ENCODE measurements at places on chromosomes 12 and 14.

DNA sequence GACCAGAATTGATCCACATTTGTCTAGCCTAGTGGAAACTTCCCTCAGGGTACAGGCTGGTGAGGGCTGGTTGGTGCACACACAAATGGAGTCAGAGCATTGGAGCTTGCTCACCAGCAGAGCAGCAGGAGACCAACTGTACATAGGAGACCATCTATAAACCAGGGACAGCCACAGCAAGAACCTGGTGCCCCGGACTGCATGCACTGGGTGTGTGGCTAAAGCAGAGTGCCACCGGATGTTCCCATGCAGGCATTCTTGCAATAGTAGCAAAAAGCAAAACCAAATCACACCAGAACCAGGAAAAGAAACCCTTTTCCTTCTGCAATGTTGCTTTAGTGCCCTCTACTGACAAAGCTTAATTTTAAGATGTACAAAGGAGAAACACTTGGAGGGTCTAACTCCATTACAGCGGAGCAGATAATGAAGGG, 136.4 kb downstream of the MDGA2 start:
- DNase-seq, result no peak

- no peak for DNase-seq
Observed at GRCh38 chr12:44875417-44875953, 630 bp downstream of the NELL2 start.

DNA sequence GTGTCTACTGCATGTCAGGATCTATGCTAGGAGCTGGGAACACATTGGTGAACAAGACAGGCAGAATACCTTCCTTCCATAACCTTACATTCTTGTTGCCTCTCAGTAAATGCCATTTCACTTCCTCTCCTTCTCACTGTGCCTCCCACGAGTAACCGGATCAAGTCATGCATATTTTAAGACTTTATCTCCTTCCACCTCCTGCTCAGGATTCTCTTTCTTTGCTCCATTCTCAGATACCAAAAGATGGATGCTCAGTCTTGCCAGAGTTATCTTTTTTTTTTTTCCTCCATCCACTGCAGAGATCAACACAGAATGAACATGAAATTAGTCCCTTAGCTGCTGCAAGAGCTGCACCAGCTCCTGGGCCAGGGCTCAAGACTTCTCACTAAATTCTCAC, 20.0 kb upstream of the APPL2 start:
- DNase-seq, result no peak

DNA sequence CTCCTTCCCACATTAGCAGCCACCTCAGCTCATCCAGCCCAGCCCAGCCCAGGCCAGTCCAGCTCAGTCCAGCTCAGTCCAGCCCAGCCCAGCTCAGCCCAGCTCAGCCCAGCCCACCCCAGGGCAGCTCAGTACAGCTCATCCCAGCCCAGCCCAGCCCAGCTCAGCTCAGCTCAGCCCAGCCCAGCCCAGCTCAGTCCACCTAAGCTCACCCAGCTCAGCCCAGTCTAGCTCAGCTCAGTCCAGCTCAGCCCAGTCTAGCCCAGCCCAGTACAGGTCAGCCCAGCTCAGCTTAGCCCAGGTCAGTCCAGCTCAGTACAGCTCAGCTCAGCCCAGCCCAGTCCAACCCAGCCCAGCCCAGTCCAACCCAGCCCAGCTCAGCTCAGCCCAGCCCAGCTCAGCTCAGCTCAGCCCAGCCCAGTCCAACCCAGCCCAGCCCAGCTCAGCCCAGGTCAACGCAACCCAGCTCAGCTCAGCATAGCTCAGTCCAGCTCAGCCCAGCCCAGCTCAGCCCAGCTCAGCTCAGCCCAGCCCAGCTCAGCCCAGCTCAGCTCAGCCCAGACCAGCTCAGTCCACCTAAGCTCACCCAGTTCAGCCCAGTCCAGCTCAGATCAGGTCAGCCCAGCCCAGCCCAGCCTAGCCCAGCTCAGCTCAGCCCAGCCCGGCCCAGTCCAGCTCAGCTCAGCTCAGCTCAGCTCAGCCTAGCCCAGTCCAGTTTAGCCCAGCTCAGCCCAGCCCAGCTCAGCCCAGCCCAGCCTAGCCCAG, 63.0 kb downstream of the TMEM121 start:
- DNase-seq, result no peak

DNA sequence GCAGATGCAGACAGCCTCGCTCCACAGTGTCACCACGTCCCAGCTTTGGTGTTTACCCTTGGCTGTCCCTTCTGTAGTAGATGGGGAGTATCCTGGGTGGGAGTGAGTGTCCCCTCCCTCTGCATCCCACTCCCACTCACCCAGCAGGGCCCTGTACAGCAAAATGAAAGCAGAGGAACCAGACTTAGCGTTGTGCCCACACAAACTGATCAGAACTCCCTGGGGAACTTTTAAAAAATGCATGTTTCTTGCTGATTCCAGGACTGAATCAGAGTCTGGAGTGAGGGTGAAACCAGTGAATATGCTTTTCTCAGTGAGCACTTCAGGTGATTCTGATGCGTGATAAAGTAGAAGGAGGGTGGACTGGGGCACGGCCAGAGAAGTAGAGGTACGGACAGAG, 2.9 kb downstream of the ACVRL1 start:
- no peak for DNase-seq

GRCh38 chr12:30908722-30909348, 17.7 kb upstream of the TSPAN11 start:
- peak; percentile 65 for DNase-seq

GRCh38 chr14:20470603-20470901, 1.3 kb downstream of the PNP start:
- no peak for DNase-seq

GRCh38 chr14:80978403-80978802, 23.0 kb downstream of the TSHR start:
- no peak for DNase-seq

GRCh38 chr14:25389948-25390347, 340.0 kb upstream of the STXBP6 start:
- DNase-seq, result no peak

GRCh38 chr14:100674897-100675619, 51.6 kb upstream of the DLK1 start:
- no peak for DNase-seq

DNA sequence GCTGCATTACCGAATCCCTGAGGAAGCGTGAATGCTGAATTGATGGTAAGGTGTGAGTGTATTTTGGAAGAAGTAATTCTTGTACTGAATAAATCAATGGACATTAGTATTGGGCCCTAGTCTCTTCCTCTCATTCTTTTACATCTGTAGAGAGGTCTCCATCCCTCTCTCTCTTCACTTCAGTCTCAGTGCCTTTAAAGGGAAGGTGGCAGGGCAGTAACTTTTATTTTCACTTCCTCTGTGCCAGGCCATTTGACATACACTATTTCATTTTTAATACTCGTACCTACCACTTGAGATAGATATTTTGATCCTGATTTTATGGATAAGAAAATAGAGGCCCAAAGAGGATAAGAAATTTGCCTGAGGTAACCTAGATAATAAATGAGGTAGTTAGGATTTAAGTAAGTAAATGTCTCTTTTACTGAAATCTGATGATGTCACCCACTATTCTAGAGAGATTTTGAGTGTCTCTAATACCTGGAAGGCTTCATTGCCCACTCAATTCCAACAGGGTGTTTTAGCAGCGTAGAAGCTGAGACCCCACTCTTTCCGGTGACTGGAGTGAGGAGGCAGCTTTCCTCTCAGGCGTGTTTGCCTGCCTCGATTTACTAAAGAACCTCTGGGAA, 177.9 kb upstream of the PRICKLE1 start:
- DNase-seq, result no peak

DNA sequence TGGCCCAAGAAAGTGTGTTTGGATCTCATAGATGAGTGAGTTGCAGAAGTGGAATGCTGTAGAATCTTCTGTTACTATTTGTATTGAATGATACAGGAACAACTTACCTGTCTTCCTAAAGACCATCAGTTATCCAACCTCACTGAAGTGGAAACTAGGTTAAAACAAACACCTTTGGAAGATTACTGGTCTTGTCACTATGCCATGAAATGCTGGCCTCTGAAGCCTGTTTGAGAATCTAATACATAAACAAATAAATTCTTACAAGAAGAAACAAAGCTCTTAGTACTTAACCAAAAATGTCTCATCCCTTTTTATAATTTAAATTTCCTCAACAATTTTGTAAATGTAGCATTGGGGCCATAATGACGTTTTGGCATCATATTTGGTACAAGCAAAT, 155.2 kb downstream of the FBXL14 start:
- no peak for DNase-seq

All from AG04449 (cell line).